ENCODE measurements at places on chromosomes 1 and 21.

- no peak for DNase-seq
Observed at GRCh38 chr1:155455588-155456195, 106.9 kb downstream of the ASH1L start.

GRCh38 chr1:216607067-216607697, 116.0 kb downstream of the ESRRG start:
- no peak for DNase-seq

DNA sequence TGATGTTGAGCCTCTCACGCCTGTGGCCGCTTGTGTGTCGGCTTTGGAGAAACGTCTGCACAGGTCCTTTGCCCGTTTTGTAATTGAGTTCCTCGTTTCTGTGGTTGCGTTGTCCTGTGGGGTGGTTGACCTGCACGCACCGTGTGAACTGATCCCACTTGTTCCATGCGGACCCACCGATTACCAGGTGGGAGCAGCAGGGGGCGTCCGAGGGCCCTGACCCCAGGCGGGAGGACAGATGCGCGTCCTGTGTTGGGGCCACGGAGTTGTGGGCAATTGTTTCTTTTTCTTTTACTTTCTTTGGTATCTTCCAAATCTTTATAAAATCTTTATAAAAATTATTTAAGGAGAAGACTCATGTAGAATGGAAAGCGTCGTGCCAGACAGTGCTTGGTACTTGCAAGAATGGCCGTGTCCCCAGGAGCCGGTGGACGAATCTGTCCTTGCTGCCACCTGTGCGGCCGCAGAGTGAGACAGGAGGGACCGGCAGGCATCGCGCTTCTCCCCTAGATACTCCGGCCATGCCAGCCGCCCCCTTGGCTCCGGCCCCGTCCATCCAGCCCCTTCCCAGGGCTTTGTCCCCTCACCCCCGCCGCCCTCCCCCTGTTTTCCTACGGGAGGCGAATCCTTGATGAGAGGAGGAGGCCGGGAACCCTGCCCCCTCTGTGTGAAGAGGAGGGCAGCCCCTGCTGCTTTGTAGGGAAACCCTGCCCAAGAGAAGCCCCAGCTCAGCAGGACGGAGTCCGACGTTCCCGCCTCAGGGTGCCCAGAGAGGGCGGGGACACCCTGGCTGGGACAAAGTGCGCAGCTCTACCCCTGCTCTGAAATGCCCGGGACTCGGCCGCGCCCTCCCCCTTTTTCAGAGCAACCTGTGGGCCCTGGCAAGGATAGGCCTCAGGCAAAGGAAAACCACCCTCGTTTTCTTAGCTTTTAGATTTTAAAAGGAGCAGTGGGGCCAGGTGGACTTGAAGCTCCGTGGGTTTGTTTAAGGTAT, 41.7 kb downstream of the PRKCZ start:
- no peak for DNase-seq

GRCh38 chr1:219302697-219303096, 129.0 kb downstream of the LYPLAL1 start:
- no peak for DNase-seq

DNA sequence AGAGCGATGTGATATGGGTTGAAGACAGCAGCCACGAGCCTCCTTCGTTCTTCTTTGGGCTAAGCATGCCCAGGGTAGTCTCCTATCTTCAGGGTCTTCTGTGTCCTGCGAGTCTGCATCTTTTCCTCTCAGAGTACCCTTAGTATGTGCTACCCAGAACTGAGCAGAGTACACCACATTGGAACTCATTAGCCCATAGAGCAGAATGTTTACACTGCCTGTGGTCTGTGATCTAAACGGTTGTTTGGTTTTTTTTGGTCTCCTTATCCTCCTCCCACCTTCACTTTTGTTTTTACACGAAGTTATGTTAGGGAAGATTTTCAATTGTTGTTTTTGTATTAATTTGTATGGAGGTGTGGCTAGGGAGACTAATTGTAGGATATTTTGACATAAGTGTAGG, 126.4 kb downstream of the NEK7 start:
- no peak for DNase-seq
